NT2/D1 (cell line): ENCODE measurements at places on chromosomes 3 and 15.

DNA sequence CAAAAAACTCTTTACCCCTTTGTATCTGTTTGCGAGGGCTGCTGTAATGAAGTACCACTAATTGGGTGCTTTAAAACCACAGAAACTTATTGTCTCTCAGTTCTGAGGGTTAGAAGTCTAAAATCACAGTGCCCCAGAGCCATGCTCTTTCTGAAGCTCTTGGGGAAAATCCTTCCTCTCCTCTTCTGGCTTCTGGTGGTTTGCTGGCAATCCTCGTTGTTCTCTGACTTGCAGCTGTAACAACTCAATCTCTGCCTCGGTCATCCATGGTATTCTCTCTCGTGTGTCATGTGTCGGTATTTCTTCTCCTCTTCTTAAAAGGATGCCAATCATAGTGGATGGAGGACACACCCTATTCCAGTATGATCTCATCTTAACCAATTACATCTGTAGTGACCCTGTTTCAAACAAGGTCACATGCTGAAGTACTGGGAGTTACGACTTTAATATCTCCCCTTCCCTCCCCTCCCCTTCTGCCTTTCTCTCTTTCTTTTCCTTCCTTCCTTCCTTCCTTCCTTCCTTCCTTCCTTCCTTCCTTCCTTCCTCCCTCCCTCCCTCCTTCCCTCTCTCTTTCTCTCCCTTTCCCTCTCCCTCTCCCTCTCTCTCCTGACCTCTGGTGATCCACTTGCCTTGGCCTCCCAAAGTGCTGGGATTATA is 6.5 kb upstream of the ARL8B start:
- DNase-seq: no peak

DNA sequence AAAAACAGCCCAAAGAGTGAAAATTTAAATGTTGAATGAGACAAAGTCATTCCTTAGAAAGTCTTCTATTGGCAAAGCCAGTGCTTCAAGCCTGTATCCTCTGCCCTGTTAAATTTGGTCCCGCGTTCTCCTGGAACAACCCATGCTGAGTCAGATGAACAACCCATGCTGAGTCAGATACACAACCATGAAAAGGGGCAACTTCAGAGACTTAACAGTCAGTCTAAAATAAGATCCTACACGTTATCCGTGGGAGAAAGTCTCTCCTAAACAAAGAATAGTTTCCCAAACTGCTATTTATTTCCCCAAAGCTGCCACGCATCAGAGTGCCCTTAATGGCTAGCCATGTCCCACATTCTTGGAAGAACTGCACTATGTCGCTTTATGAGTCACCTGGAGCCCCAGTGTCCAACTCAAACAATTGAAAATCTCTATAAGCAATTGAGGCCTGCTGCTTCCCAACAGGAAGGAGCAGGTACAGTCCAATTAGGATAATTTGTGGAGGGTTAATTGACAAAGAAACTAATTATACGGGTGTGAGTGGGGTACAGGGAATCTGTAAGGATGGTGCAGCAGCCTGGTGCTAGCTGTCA is 66.1 kb downstream of the WHAMM start:
- DNase-seq: no peak

GRCh38 chr3:124845406-124845805 is 41.8 kb downstream of the ITGB5 start:
- DNase-seq: no peak

GRCh38 chr3:22612927-22613326 is 590.2 kb upstream of the UBE2E2 start:
- DNase-seq: no peak

DNA sequence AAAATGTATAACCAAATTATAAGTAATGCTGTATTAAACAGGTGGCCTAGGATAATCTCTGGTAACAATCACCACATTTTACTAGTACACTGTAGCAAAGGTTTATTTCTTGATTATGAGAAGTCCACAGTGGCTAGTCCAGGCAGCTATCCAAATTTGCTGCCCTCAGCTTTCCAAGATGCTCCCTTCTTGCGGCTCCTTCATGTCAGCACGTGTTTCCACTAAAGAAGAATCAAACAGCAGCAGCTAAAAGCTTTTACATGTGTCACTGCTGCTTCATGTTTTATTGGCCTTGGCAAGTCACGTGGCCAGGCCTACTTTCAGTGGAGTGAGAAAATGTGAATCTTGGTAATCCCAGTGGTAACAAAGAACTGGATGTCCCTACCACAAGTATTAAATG is 5.6 kb upstream of the RBMS3 start:
- no peak for DNase-seq

DNA sequence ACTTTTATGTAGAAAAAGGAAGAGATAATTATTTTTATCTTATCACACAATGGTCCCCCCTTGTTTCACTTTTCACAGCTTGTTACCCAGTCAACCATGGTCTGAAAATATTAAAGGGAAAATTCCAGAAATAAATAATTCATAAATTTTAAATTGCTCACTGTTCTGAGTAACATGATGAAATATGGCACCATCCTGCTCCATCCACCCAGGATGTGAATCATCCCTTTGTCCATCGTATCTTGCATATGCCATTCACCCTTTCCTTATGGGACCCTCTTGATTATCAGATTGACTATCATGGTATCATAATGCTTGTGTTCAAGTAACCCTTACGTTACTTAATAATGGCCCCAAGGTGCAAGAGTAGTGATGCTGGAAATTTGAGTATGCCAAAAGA is 43.7 kb downstream of the ANKRD28 start:
- no peak for DNase-seq
